GM12892 (cell line): ENCODE measurements at places on chromosomes 12 and 14.

- no peak for DNase-seq
Measured at GRCh38 chr14:68770553-68771286, 22.1 kb downstream of the ZFP36L1 start.

DNA sequence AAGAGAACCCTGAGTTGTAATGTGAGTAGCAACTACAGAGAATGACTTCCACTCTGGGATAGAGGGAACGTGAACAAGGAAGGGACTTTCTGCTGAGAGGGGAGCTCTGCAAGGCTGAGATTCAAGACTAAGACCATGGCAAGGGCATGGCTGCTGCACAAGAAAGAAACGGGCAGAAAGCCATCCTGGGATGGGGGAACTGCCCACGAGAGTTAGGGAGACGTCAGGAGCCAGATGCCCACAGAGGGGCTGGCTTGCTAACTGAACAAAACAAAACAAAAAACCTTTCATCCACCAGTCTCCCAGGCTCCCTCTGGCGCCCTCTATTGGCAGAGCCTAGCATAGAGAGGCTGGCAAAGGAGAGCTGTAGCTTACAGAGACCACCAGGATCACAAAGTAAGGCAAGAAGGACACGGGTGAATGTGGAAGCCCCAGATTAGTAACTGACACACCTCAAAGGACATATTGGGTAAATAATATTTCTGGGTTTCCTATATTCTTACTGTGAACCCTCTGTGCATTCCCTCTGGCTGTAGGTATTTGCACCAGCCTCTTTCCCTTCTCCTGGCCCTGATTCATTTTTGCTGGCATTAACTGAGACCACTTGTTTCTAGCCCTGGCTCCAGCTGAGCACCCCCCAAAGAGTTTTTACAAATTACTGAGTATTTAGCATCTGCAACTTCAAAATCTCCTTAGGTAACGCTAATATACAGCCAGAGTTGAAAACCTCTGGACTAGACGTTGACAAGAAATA lies 338.3 kb downstream of the EMP1 start:
- no peak for DNase-seq

DNA sequence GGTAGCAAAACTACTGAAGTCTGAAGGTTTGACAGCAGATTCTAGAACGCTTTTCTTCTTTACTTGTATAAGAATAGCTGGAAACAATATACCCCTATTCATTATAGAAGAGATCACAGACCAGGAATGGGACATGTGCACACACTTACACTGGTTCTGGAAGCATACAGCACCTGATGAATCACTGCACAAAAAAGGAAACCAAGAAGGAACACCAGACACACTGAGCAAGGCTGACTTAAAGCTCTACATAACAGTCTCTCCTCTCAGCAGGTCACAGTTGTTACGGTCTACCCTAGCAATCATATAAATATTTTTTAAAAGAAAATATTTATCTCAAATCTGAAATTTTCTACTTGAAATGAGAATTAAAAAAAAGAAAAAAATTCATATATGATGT lies 13.5 kb downstream of the ATP2B1 start:
- no peak for DNase-seq

- DNase-seq, result no peak
Measured at GRCh38 chr12:3218228-3219171, 141.3 kb downstream of the TSPAN9 start.

- DNase-seq, result no peak
Measured at GRCh38 chr14:41634286-41634685, 27.6 kb downstream of the LRFN5 start.

GRCh38 chr12:52495389-52495788 lies 2.3 kb upstream of the KRT6A start:
- no peak for DNase-seq

DNA sequence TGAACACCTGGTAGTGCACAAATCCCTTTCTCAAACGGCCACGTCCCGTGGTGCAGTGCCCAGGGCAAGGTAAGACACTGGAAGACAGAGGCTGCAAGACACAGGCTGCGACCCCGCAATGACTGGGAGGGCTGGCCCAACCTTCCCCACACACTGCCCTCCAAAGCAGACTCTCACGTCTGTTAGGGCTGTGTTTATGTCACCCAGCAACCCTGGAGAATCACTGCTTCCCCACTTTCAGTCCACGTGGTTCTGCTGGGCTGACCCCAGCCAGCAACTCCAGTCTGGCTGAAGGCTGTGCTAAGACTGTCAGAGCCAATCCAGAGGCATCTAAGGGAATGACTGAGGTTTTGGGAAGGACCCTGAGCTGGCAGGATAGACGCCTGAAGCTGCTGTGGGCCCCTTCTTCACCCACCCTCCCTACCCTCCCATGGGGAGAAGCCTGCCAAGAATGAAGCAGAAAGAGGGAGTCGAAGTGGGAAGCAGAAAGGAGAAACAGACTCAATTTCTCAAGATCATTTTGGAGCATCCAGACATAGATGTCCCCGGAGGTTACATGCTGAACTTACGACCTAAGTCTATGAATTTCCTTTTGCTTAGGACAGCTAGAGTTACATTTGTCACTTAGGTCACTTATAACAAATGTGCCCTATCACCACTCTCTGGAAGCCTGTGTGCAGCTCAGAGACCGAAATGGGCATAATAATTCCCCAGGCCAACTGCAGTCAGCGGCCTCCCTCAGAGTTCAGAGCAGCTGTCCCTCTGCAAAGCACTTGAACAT lies 11.7 kb downstream of the KDM2B start:
- DNase-seq, result no peak

DNA sequence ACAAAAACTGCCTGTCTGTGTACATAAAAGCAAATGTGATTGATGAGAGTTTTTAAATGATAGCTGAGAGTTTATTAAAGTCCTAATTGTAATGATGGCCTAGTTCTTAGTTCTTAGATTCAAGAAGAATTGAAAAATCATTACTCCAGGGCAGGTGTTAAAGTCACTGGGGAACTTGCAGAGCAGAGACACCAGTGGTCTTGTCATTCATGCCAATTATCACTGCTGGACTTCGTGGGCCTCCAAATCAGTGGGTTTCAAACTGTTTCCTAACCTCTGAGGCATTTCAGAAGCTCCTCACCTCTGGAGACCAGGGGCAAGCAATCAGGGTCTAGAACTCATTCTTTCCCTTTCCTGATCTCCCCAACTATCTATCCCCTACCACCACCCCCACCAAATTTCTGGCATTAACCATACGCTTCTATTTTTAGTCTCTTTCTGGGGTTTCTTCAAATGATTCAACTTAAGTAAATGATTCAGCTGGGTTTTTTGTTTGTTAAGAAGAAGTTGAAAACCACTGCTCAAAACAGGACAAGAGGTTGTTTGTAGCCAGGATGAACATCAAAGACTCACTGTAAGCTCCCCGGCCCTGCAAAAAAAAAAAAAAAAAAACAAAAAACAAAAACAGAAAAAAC lies 80.1 kb downstream of the CEP83 start:
- no peak for DNase-seq

DNA sequence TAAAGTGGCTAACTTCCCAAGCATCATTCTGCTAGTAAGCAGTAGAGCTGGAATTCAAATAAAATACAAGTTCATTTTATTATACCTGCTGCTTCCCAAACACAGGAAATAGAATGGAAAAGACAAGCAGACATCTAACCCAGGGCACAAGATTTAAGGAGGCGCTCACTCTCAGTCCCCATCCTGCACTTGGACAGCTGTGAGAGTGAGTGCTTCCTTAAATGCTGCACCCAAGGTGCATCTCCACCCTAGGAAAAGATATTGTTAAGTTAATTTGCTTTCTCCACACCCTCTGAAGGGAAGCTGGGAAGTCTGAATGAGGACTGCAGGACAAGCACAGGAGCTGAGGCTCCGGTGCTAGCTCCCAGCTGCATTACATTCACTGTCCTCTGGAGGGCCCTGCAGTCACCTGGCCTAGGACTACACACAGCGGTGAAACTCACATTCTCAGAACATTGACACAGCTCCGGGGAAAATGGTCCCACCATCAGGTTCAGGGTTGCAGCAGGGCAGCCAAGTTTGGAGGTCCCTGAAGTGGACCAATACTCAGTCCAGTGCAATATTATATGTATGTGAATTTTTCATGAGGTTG lies 14.2 kb downstream of the HEBP1 start:
- DNase-seq, result no peak

DNA sequence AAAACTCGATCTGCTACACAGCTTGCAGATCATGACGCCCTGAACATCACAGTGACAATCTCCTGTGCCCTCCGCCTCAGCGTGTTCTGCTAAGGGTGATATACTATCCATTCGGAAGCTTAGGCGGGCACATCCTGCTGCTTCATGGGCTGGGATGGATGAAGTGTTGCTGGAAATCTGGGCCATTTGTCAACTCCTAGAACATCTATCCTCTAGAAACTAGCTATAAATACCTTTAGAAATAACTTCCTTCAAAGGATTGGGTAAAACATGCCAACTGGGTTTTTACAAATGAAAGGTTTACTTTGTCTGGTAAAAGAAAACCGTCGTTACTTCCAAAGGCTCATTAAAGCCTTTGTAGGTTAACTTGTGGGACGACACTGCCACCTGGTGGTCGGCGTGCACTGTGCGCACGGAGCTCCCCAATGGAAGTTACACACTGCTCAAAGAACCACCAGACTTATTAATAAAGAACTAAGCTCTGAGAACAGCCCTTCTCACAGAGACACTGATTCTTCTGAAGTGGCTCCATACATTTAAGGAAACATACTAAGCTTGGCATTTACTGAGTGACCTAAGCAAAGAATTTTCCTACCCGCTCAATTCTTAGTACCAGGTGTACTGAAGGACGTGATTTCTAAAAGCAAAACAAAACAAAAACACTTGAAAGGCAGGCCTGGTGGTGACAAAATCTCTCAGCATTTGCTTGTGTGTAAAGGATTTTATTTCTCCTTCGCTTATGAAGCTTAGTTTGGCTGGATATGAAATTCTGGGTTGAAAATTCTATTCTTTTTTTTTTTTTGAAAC lies 21.6 kb upstream of the CACNA2D4 start:
- DNase-seq, result no peak

DNA sequence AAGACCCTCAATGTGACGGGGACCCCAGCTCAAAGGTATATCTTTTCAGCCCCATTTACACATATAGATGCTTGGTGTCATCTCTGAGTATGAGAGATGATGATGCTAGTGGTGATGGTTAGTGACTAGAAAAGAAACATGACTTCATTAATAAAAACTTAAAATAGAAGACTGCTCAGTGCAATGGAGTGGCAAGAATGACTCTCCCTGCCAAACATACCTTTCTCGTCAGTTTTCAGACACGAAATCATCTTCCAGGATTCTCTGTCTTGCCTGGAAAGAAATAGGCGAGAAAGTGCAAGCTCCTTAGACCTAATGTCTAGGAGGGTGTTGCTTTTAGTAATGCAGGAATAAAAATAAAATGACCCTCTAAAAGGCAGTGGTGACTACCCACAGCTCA lies 71.7 kb downstream of the TPH2 start:
- DNase-seq, result no peak

DNA sequence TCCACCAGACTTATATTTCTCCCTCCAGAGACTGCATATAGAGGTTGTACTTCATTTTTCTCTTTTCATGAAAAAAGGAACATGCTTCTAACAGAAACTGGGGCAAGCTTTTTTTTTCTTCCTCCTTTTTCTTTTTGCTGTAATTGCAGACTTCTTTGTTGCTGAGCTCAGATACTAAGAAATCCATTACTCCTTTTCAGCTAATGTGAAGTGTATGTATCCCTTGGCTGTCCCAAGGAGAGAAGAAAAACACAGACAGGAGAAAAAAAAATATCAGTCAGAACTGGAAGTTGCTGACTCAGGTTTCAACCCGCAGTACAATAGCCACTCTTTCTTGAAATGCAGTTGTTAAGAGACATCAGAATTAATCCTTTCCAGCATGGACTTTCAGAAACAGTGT lies 1248.4 kb downstream of the LRFN5 start:
- no peak for DNase-seq

DNA sequence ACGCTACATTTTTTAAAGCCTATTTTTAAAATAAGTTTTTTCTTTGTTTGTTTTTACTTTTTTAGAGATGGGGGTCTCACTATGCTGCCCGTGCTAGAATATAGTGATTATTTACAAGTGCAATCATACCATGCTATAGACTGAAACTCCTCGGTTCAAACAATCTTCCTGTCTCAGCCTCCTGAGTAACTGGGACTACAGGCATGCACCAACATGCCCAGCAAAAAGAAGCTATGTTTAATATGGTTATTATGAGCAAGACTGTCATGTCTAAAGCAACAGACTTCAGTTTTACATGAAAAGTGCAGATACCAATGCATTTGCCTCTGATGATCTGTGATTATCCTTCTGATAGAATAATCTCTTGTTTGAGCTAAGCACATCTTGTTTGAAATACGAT lies 45.6 kb upstream of the SGPP1 start:
- no peak for DNase-seq

DNA sequence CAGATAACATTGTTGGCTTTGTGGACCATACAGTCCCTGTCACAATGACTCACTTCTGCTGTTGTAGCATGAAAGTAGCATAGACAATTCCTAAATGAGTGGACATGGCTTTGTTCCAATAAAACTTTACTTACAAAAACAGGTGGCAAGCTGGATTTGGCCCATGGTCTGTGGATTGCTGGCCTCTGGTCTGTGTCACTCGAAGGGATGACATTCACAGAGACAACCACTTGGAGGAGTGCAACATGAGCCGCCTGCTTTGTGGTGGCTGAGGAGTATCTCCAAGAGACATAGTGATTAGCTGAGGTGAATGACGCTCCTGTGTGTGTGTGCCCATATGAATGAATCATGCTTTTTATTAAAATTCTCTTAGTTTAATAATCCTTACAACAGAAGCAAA lies 81.3 kb upstream of the NRXN3 start:
- DNase-seq, result no peak

DNA sequence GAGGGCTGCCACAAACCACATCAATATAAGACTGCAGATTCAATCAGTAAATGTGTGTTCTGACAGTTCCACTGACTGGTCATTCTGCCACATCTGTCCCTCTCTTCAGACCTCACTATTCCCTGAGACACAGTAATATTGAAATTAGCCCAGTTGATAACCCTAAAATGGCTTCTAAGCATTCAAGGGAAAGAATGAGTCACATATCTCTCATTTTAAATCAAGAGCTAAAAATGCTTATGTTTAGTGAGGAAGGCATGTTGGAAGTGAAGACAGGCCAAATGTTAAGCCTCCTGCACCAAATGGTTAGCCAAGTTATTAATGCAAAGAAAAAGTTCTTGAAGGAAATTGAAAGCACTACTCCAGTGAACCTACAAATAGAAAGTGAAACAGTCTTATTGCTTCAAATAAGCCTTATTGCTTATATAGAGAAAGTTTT lies 24.5 kb upstream of the KIF21A start:
- DNase-seq, result no peak

DNA sequence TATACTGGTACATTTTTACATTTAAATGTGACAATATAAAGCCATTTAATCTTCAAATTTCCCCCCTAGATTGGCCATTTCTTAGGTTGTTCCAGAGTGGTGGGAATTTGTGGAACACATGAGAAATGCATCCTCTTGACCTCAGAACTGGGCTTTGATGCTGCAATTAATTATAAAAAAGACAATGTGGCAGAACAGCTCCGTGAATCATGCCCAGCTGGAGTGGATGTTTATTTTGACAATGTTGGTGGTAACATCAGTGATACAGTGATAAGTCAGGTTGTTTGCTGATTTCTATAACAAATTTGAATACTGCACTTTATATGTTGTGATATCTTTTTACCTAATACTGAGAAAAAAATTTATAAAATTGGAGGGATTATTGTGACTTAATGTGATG lies 7.6 kb upstream of the ZNF410 start:
- DNase-seq, result no peak

- no peak for DNase-seq
Measured at GRCh38 chr14:55323910-55324309, 52.7 kb downstream of the FBXO34 start.

- DNase-seq, result no peak
Measured at GRCh38 chr12:16913832-16914490, 308.0 kb upstream of the LMO3 start.

- no peak for DNase-seq
Measured at GRCh38 chr12:117967043-117967442, 1.7 kb downstream of the KSR2 start.
